Ovary (tissue), 10 donors: ENCODE measurements at places on chromosomes 7 and 10. TPM values are rescaled to one million over a fixed set of nuclear protein-coding genes. Genes with fewer than 3 reads are reported as not detected.

The CARD11 gene
- total RNA-seq = 0.67 TPM

The PFKP gene
- total RNA-seq = 22.5 TPM

The CYP2E1 gene
- 3.8 TPM for total RNA-seq

The CCDC201 gene
- total RNA-seq = not detected

The SUN3 gene
- total RNA-seq = not detected

The NRG3 gene
- total RNA-seq = 0.12 TPM

The NUTM2A gene
- 1.4 TPM for total RNA-seq

- no peak for DNase-seq
Measured at GRCh38 chr10:8967061-8967460, 912.6 kb downstream of the GATA3 start.

GRCh38 chr10:71726580-71727104 lies 7.1 kb upstream of the C10orf105 start:
- DNase-seq = no peak

GRCh38 chr10:103114876-103115275 lies 78.2 kb downstream of the NT5C2 start:
- DNase-seq = no peak

DNA sequence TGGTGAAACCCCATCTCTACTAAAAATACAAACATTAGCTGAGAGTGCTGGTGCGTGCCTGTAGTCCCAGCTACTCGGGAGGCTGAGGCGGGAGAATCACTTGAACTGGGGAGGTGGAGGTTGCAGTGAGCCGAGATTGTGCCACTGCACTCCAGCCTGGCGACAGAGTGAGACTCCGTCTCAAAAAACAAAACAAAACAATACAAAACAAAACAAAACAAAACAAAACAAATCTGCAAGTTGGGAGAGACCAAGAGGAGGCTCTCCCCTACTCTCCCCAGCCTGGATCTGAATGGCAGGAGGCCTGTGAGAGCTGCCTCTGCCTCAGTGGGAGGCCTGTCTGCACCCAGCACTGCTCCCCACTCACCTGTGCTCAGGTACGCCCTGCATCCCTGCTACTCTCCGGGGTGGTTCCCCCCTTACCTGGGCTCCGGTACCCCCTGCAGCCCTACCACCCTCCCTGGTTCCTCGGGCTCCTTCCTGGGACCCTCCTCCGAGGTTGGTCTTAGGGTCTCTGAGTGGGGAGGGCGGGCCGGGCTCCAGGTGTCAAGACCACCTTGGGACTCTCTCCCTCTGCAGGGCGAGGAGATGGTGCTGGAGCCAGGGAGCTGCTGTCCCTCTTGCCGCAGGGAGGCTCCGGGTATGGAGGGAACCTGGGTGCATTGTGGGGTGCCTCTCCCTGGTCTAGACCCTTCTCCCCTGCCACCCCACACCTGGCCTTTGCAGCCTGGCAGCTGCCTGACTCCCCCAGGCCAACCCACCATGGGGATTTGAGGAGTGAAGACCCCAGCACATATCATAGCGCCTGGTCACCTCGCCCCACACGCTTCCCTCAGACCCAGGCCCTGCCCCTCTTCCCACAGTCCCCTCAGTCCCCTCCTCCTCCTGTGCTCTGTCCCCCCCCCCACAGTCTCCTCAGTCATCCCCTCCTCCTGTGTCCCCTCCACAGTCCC lies 9.5 kb upstream of the ZNF862 start:
- DNase-seq = no peak

DNA sequence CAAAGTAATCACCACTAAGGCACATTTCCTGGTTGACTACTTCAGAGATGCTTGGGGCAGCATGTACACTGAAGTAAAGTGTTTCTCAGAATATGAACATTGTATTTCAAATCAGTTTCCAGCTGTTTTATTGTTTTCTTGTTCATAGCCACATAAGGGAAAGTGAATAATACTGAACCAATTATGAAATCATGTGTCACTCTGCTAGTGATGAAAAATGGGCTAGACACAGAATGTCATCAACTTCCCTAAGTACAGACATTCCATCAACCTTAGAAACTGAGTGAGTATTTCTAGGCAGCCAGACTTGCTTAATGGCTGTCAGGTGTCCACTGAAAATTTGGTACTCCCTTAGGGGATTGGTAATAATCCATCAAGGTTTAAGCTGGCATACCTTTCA lies 603.5 kb downstream of the ARL4A start:
- no peak for DNase-seq

DNA sequence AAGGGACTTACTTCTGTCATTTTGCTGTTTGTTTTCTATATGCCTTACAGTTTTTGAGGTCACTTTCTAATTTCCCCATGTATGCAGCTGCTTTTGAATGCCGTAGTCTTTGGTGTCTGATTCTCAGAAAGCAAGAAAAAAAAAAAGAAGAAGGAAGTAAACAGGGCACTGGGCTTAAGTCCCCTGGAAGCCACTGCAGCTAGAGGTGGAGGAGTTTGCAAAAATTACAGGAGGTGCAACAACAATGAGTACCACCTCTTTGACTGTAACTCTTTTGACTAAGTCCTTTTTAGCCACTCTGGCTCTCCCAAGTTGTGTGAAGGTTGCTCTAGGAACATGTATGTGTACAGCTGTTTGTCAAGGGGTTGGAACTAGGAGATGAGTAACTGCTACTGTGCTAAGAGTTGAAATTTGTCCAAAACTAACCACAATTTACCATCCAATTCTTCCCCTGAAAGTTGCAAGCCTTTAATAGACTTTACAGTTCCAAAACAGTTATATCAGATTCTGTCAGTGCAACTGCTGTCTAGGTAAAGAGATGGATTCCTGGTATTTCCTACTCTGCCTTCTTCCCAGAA lies 588.0 kb upstream of the LRRN3 start:
- DNase-seq = no peak

GRCh38 chr7:20786779-20787659 lies at the start of gene SP8:
SP8 (minus strand) TSS chr7:20786886; CDS start chr7:20786798, 88 bp downstream.
- DNase-seq = no peak

GRCh38 chr7:41792120-41792519 lies 89.2 kb upstream of the INHBA start:
- DNase-seq = no peak

GRCh38 chr10:52940921-52941320 lies 168.3 kb upstream of the MBL2 start:
- no peak for DNase-seq

DNA sequence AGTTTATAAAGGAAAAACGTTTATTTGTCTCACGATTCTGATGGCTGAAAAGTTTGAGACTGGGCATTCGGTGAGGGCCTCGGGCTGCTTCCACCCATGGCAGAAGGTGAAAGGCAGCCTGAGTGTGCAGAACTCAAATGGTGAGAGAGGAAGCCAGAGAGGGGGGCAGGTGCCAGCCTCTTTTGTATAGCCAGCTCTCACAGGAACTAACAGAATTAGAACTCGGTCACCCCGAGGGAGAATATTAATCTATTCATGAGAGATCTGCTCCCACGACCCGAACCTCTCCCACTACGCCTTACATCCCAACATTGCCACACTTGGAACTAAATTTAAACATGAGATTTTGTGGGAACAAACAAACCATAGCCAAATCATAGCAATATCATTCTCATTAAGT lies 112.6 kb downstream of the ZPBP start:
- no peak for DNase-seq

GRCh38 chr10:103534621-103535498 lies 41.4 kb downstream of the NEURL1 start:
- no peak for DNase-seq

DNA sequence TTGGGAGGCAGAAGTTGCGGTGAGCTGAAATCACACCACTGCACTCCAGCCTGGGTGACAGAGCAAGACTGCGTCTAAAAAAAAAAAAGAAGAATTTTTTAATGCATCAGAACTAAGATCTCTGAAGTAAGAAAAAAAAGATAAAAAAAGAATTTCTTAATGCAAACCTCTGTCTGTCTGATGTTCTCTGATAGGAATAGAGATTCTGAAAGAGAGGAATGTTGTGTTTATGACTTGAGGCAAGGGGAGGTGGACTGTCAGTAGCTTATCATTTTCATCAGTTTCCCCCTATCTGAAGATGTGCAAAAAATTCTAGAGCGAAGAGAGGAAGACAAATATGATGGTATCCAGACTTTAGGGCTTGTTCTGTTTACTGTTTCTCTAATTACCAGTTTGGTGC lies 121.5 kb downstream of the SEC23IP start:
- no peak for DNase-seq
